ENCODE measurements at places on chromosomes 13 and 19. TPM values are rescaled to one million over a fixed set of nuclear protein-coding genes. Genes with fewer than 3 reads are reported as not detected.

Gene IGFL3
- total RNA-seq = not detected

Gene FXYD1
- 2.1 TPM for total RNA-seq

Gene ERICH6B
- total RNA-seq = not detected

Gene BCAM
- total RNA-seq = 13.3 TPM

Gene FCGBP
- 25.7 TPM for total RNA-seq

Gene BRME1
- total RNA-seq = 5.7 TPM

Gene STAP2
- 97.3 TPM for total RNA-seq

Gene NOTCH3
- 149 TPM for total RNA-seq

Gene CD70
- not detected for total RNA-seq

Gene GPR12
- 0.16 TPM for total RNA-seq

Gene DKKL1
- total RNA-seq = 0.24 TPM

Gene SYDE1
- 2.4 TPM for total RNA-seq

Gene ITGBL1
- total RNA-seq = 0.40 TPM

Gene GZMM
- total RNA-seq = not detected

Gene KISS1R
- not detected for total RNA-seq

Gene SELENOW
- 152 TPM for total RNA-seq
